ENCODE measurements at places on chromosomes 5 and 9.
A peak's percentile ranks its signal among the peaks of the same experiment; 100 is the strongest.

- no peak for DNase-seq
These were observed 19.4 kb downstream of the PDCD1LG2 start for GRCh38 chr9:5529683-5530221.

- no peak for DNase-seq
These were observed 23.9 kb upstream of the FANCC start for GRCh38 chr9:95341293-95341962.

DNA sequence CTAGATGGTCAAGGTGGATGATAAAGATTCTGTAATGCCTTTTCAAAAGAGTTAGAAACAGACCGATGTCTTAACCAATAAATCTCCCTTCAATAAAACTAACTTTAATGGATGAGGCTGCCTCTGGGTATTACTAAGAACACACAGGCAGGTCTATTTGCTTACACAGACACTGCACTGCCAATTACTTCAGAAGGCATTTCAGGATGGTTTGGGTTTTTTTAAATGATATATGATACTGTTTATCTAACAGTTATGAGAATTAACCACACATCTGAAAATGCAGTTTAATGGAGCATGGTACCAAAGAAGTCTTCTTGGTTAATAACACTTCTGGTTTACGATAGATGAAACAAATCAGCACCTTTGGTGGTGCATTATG is 367.9 kb upstream of the GRAMD2B start:
- no peak for DNase-seq

DNA sequence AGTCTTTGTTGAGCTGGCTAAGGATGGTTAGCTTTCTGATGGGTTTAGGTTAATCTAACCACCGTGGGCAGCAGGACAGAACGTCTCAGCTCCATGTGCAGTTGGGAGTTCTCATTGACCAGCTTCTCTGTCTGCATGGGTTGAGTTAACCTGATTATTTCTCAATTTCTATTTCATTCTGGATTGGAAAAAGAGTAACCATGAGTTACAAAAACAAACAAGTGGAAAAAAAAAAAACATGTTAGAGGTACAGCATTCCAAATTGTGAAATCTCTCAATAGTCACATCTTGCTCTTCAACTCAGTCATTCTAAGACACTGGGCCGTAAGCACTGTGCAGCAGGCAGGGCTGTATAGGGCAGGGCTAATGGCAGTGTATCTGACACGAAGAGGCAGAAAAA is 343.7 kb upstream of the KLF4 start:
- no peak for DNase-seq

GRCh38 chr5:111228520-111229220 is 4.5 kb downstream of the CAMK4 start:
- no peak for DNase-seq

DNA sequence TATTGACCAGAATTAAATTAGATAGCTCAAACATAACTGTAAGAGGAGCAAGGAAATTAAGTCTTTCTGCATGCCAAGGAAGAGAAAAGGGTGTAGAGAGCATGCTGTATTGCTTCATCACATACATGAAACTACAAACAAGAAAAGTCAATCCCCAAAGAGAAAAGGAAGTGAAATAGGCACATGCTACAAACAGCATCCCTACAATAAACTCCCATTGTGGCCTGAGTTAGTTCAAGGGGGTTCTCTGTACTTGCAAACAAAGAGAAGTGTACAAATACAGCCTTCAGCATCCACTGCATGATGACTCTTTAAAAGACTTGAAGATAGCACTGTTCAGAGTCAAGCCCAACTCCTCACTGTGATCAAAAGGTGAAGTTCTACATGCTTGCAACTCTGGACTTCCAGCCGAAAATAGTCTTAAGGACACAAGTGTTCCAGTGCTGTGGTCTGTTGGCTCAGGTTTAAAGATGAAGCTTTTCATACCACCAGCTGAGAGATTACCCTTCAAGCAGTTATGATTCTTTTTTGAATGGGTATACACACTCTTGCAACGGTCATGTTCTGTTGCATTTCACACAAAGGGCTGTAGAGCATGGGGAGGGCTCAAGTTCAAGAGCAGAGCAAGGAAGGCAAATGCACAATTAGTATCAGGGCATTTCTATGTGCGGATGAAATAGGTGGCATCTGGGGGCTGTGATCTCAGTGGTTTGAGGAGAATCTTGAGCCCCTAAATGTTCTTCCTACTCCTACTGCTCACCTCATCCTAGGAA is 534.5 kb downstream of the EBF1 start:
- DNase-seq: no peak

- no peak for DNase-seq
These were observed 22.2 kb downstream of the ELL2 start for GRCh38 chr5:95939465-95939864.

DNA sequence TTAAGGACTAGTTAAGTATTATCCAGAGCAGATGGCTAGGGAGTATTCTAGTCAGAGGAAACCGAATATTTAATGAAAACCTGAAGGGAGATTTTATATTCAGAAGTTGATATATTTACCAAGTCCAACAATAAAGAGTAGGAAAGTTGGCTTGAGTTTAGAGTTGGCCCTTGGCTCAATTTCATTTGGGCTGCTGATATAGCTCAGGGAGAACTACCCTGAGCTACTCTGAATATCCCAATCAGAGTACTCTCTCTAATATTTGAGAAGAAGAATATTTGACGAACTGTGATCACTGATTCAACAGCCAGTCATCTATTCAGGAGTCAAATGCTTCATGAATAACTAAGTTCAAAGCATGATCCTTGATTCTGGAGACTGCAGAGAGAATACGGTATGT is 34.5 kb downstream of the TBCA start:
- no peak for DNase-seq

DNA sequence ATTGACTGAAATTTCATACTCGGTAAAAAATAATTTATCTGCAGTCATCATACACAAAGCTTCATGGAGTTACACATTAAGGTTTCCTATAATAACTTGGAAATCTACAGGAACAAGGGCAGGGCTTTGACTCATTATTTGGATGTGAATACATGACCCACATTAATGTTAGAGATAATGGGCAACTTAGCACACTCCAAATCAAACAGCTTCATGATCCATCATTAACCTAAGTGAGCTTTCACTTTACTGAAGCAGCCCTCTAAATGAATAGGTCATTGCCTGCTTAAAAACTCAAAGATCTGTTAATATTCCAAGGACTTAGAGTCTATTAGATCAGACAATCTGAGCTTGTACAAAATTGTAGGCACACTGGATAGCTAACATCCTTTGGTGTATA is 9.0 kb downstream of the CDH12 start:
- DNase-seq: no peak

DNA sequence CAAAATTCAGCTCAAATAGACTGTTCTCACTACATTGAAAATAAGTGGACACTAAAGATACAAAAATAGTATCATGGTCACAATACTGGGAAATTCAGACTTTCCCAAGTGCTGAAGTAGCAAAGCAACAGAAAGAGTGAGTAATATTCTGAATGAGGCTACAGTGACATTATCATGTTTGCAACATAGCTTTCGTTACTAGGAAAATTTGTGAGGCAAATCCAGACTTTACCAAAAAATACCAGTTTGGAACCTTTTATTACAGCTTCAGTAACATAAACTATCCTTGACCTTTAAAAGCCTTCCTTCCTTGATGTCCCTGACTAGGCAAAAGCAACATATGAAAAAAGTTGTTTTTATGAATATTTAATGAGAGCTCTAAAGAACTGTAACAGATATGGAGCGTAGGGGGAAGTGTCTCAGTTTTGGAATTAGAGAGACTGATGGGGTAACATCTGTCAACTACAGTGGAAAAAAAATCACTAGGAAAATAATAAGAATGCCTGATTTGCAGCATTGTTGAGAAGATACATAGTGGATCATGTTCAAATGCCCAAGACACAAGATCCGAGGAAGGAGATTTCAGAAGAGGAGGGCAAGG is 312.9 kb downstream of the ADGRV1 start:
- DNase-seq: no peak

GRCh38 chr5:171979606-171980005 is 26.8 kb downstream of the FBXW11 start:
- DNase-seq: no peak

DNA sequence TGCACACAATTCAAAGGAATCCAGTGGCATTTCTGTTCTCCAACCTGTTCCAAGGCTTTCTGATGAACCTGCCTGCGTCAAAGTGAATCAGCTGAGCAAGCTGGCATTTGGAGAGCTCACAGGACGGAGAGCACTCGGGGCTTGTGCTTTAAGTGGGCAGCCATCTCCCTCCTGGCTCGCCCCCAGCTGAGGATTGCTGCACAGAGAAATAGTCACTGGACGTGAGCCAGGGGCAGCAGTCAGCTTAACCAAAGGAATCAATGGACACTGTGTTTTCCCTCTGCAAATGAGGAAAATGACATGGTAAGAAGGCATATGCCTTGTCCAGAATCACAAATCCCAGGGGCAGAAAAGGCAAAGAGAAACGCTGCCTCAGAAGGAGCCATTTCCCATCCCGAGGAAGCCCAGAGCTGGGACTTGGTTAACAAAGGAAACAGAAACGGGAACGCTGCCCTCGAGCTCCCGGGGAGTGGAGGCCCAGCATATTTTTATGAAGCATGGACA is 299.4 kb downstream of the ZSWIM6 start:
- DNase-seq: no peak

DNA sequence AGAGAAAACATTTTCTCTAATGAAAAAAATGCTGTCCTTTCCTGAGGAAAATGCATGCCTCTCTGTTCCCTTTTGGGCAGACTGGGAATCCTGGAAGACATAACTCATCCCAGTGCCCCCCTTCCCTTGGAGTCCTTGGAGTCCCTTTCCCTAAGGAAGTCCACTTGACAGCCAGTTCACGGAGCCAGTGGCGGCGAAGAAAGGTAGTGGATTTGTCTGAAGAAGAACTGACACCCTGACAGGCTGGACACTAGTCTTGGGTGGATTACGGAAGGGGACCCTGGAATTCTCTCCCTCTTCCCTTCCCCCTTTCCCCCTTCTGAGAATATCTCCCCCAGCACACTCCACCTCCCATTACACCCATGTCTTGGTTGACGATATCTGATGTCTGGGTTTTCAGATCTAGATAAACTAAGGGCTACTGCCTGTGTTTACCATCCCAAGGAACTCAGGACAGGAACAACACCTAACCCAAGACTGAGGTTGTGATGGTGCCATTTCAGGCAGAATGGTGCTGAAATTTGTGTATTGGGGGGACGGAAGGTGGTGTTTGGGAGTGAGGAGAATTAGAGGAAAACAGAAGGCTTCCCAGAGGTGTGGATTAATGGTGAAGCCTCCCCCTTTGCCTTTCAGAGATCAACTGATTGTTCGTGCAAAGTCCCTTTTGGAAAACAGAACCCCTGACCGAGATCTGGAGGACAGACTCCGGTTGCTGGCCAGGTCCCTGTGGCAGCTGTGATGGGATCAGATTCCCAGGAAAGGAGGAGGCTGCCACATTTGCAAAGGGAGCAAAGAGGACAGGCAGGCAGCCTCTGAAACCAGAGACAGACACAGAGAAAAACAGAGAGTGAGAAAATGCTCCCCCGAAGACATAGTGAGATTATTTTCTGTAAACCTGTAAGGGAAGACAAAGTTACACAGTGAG is 704 bp downstream of the SPARC start:
- DNase-seq: no peak

GRCh38 chr5:121974261-121974660 is 12.5 kb downstream of the SRFBP1 start:
- no peak for DNase-seq

DNA sequence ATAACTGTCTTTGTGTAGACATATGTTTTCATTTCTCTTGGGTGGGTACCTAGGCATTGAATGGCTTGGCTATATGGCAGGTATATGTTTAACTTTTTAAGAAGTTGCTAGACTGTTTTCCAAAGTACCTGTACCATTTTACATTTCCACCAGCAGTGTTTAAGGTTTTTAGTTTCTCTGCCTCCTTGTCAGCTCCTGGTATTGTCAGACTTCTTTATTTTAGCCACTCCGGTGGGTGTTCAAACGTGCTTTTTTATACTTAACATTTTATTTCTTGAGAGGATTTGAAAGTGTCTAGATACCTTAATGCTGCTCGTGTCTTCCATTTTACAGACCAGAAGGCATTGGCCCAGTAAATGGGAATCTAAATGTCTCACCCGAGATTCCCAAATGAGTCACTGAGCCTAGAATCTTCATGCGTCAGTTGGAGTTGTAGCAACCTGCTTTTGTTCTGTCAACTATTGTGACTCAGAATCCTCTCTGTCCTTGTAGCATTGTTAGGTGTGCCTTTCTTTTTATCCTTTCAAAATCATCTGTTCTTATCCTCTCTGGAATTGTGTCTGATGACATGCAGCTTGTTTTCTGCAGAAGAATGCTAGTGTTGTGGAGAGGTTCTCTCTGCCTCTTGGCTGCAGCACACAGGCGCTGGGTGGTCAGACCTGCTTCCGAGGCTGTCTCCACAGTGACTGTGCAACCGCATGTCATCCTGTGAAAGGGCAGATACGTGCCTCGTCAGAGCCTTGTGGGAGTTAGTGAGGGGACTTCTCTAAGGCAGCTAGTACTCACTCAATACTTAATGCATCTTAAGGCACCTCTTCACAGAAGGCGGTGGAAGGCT is 291.8 kb downstream of the AOPEP start:
- DNase-seq: peak; percentile 48

GRCh38 chr5:148457183-148457620 is 73.4 kb downstream of the FBXO38 start:
- peak; percentile 19 for DNase-seq

- no peak for DNase-seq
These were observed 12.3 kb downstream of the B4GALT7 start for GRCh38 chr5:177612215-177612673.

DNA sequence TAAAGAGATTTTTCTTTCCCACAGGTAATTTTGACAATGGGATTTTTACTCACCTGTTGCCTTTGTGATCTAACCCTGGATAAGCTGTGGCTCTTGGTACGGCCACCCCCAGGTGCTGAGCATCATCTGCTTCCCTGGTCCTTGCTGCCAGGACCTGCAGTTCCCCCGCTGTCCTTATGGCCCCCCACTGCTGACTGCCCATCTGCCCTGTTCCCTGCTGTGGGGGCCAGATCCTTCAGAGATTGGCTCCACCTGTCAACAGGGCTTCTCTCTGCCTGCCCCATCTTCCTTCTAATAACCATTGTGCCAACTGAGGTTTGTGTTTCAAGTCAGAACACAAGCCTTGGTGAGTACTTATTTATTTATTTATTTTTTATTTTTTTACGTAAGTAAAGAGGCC is 183.3 kb downstream of the MAPKAP1 start:
- no peak for DNase-seq

DNA sequence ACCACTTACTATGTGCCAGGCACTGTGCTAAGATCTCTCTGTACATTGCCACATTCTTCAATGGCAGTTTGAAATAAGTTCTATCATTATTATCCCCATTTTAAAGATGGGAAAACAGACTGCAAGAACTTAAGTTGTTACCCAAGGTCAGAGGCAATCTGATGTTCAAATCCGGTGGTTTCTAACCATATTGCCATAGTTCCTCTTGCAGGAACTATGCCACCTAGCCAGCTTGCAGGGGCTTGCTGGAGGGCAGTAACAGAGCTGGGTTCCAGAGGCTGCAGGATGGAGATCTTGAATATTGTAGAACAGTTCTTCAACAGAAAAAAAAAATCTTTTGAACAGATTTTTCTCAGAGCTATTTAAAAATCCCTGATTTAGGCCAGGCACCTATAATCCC is 71.8 kb upstream of the TNFAIP8 start:
- no peak for DNase-seq

GRCh38 chr9:106085479-106085878 is 391.1 kb downstream of the TMEM38B start:
- DNase-seq: no peak

Data from K562 (cell line).